Stimulated activated CD4-positive, alpha-beta T cell treated with anti-CD3 and anti-CD28 coated beads, Interleukin-15, amount 100 ng/mL, for 1 hour (primary cell): ENCODE measurements at places on chromosomes 7 and 10.
A peak's percentile ranks its signal among the peaks of the same experiment; 100 is the strongest.

GRCh38 chr7:124310934-124311390 lies 278.1 kb upstream of the TMEM229A start:
- DNase-seq = no peak

GRCh38 chr7:156474241-156474743 lies 166.3 kb upstream of the RNF32 start:
- DNase-seq = no peak

GRCh38 chr7:83546586-83546985 lies 102.4 kb downstream of the SEMA3E start:
- DNase-seq = no peak

GRCh38 chr10:60513281-60513680 lies 123.6 kb upstream of the ANK3 start:
- DNase-seq = no peak

DNA sequence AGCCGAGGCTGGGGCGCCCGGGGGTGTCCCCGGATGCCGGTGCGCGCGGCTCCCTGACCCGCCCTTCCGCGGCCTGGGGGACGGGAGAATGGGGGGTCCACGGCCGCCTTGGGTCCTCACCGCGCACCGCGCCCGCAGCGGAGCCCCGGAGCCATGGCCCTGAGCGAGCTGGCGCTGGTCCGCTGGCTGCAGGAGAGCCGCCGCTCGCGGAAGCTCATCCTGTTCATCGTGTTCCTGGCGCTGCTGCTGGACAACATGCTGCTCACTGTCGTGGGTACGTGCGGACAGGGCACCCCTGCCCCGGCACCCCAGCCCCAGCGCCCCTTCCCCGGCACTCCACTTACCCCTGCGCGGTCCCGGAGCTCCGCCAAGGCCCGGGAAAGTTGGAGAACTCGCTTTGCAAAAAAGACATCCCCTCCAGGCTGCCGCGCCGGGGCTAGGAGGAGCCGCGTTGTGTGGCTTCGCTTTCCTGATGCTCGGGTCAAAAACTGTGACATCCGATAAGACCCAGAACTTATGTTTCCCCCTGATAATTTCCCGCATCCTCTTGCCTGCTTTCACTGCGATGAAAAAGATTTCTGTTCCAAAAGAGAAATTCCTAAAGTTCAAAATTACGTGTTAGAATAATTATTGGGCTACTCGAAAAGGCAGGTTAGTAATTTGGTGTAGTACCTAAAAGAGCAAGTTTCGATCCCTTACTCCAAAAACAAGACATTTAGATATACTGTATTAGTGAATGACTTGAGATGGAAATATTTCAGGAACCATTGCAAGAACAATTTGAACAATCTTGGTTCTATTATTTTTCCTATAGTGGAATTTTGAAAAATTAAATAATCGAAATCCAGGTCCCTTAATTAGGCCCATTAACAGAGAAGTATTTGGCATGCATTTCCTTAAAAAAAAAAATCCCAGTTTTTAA lies 888 bp downstream of the SLC18A2 start:
- no peak for DNase-seq

DNA sequence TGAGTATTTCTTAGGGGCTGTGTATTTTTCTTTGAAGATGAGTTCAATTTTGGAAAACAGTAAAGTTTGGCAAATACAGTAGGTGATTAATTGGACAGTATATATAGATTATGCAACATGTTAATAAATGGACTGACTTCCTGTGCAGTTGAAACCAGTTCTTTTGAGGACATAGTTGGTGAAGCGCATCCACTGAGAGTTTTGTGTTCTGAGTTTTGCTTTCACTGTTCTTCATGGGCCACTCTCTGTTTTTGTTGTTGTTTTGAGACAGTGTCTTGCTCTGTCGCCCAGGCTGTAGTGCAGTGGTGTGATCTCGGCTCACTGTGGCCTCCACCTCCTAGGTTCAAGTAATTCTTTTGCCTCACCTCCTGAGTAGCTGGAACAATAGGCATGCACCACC lies 109.0 kb downstream of the SDHAF3 start:
- DNase-seq = no peak

DNA sequence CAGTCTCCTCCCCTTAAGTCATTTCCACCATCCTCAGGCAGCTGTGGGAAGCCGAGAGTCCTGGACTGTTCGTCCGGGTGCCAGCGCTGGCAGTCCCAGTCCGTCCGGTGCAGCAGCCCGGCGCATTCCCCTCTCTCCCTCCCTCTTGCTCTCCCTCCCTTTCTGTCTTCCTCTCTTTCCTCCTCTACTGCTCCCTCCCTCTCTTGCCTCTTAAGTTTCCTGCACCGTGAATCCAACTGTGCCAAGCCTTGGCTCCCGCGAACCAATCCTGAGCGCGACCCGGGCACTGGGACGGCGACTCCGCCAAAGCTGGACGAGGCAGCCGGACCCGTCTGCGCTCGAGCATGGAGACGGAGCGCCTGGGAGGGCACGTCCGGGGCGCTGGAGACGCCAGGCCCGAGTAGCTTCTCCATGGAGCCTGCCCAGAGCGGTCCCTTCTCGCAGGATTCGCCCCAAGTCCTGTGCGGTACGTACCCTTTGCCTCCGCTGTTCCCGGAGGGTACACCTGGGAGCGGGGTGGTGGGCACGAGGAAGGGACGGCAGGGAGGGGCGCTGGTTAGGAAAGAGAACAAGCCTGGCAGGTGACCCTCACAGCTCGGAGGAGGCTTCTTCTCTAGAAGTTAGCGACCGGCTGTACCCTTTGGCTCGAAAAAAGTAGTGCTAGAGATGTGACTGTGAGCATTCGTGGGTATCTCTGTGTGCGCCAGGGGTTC lies 1.0 kb downstream of the NXPH1 start:
- DNase-seq = no peak

DNA sequence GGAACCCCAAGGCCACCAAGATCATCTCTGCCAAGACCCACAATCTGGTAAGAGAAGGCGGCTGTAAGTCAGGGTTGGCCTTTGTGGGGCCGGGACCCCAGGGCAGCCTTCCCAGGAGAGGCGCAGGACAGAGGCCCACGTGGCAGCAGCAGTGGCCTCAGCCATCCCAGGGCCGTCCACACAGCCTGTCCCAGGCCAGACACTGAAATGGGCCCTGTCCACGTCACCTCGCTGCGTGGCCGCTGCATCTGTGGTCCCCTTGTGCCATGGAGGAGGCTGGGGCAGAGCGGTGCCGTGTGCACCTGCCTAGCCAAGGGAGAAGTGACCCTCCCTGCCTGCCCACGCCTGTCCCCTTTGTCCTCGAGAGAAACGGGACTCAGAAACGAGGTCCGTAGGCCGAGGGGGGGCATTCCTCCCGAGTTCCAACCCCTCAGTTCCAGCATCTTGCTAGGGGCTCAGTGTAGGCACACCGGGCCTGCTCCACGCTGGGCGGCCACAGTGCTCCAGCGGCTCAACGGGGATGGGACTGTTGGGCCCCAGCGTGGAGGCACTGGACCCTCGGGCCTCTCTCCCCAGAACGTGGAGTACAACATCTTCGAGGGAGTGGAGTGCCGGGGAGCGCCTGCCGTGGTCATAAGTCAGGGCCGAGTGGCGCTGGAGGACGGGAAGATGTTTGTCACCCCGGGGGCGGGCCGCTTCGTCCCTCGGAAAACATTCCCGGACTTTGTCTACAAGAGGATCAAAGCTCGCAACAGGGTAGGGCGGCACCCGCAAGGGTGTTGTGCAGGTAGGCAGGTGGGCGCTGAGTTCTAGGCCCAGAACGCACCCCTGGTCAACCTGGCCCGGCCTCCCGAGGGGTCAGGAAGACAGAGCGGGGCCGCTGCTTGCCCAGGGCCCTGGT lies 15.6 kb downstream of the DPYSL4 start:
- DNase-seq = no peak

GRCh38 chr10:30977385-30977784 lies 54.3 kb downstream of the ZNF438 start:
- DNase-seq = no peak

DNA sequence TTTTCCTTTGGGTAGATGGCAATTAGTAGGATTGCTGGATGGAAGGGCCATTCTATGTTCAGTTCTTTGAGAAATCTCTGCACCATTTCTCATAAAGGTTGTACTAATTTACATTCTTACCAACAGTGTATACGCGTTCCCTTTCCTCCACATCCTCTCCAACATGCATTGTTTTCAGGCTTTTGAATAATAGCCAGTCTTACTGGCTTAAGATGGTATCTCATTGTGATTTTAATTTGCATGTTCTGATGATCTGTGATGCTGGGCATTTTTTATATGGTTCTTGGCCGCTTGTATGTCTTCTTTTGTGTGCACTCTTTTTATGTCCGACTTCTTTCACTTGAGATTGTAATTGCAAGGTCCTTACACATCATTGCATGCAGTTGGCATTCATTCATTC lies 11.7 kb downstream of the CLIP2 start:
- DNase-seq = no peak

DNA sequence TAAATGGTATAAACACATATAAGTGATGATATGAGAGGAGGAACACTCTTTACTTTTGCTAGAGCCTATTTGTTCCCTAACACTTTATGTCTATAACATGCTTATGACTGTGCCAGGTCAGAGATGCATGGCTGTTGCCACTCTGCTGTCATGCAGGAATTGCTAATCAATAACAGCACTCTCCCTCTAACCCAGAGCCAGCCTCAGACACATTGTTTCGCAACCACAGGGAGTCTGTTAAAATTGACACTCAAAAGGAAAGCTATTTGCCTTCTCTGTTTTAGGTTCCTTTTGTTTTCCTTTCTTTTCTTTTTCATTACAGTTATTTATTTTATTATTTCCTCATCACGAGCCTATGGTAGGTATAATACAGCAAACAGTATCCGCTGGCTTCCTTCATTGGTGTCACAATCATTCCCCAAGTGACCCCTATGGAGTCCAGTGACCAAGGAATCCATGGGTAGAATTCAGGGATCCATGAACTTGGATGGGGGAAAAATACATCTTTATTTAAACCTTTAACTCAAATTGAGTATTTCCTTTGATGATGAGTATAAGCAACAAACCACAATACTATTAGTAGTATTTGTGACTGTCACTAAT lies 6.8 kb downstream of the PON2 start:
- DNase-seq = no peak

DNA sequence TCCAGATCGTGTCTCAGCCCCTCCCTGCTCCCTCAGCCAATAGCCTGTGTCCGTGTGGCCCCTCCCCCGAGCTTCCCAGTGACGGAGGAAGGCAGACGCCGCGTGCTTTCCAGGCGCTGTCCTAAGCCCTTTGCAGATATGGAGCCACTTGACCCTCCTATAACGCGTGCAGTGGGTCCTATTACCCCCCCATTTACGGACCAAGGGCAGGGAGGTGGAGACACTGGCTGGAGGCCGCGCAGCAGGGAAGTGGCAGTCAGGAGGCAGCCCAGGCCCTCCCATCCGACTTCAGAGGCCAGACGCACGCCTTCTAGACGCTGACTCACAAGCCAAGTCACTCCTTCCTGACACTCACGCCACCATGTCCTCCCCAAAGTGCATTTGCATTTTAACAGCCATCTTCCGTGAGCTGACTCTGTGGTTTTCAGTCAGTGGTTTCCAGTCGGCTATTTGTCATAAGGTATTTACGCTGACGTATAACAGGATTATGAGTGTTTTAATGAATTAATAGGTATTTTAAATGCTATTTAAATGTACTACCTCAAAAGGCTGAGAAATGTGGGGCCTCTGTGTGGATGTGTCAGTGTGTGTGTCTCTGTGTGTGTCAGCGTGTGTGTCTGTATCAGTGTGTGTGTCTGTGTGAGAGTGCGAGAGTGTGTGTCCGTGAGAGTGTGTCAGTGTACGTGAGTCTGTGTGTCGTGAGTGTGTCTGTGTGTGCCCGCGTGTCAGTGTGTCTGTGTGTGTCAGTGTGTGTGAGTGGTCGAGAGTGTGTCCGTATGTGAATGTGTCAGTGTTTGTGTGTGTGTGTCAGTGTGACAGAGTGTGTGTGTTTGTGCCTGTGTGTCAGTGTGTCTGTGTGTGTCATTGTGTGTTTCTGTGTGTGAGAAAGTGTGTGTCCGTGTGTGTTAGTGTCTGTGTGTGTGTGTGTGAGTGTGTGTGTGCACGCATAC lies 92.0 kb upstream of the INSIG1 start:
- peak; percentile 78 for DNase-seq

- no peak for DNase-seq
Measured at GRCh38 chr10:43861966-43862751, 213.5 kb upstream of the ZNF32 start.

GRCh38 chr10:47369251-47369894 lies 14.7 kb downstream of the ZNF488 start:
- DNase-seq = no peak

DNA sequence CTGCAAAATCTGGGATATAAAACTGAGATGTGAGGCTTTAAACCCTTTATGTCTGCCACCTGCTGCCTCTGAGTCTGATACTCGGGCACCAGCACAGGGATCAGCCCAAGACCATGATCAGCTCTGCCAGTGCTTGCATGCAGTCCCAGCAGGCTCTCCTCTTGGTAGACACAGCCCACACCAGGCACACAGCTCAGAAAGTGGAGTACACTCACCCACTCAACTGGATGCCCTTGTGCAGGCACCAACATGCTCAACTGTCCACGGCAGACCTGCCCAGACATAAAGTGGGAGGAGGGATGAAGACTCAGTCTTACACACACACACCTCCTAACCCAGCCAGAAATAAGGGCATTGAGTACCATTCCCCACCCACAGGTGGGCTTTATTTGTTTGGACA lies 18.2 kb upstream of the MYH16 start:
- DNase-seq = no peak

DNA sequence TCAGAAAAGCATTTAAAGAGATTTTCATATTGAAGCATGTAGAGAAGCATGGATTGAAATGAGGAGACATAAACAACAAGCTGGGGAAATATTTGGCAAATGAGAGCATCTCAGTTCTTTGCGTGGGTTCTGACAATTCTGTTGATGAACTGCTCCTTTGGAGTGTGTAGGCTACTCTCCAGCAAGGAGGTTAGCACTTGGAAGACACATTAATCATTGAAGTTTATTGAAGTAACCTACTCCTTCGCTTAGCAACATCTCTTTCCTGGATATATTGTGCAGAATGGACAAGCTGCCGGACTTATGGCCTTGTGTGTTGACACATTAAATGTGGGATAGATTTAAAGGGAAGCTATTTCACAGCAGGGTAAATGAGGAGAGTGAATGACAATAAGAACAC lies 354.5 kb upstream of the VWC2 start:
- DNase-seq = no peak

- DNase-seq = no peak
Measured at GRCh38 chr10:73226663-73227062, 20.4 kb downstream of the DNAJC9 start.

- DNase-seq = no peak
Measured at GRCh38 chr10:42939237-42939636, 137.6 kb upstream of the RET start.

- no peak for DNase-seq
Measured at GRCh38 chr7:18792871-18793595, 297.5 kb downstream of the HDAC9 start.

GRCh38 chr10:76251841-76252671 lies 820.6 kb downstream of the LRMDA start:
- DNase-seq = no peak

DNA sequence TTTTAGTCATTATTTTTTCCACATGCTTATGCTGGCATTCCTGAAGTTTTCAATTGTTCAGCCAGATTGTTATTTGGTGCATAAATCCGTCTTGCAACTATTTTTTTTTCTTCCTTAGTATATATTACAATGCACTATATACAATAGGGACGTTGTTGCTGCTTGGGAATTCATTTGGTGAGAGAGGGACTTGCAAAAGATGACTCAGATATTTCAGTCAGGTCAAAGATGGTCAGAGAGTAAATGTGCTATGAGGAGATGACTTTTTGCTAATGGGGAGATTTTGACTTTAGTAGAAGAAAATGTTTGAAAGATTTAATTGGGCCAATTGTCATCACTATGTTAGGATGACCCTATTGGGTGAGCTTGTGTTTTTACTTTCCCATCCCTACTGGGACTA lies 348.4 kb upstream of the MTPN start:
- DNase-seq = no peak

GRCh38 chr7:99621271-99621670 lies 4.5 kb downstream of the ZSCAN25 start:
- DNase-seq = no peak
